ENCODE measurements at places on chromosomes 2 and 18.

DNA sequence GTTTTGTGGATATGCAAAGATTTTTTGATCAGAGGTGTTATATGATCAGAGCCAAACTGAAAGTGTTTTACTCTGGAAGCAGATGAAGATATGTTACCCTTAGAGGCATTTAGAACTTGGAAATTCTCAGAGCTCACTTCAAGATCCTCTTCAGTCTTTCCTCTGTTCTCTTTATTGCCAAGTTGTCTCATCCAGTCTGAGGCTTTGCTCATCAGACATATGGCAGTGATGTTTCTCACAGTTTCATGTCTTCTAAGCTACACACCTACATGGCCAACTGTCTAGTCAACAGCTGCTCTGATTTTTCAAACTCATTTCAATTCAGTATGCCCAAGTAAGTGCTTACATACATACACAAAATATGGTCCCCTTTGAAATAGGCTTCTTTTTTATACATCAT is 1504.3 kb upstream of the PIK3C3 start:
- no peak for DNase-seq

- no peak for DNase-seq
Measured at GRCh38 chr2:15638720-15639119, 47.1 kb downstream of the DDX1 start.

DNA sequence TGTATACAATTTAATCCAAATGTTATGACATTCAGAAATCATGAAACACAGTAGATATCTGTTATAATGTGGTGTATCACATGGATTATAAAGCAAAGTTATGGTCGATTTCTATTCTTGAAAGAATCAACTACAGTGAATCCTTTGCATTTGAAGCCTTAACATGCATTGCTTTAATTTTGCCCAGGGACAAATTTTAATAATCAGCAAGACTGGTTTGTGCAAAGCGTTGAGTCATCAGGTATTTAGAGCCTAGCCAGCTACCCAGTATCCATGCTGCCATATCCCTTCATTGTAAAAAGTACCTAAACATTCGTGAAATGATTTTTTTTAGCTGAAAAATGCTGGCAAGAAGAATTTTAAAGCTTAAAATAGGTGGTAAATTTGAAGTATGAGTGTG is 8.9 kb upstream of the SPDYA start:
- no peak for DNase-seq

DNA sequence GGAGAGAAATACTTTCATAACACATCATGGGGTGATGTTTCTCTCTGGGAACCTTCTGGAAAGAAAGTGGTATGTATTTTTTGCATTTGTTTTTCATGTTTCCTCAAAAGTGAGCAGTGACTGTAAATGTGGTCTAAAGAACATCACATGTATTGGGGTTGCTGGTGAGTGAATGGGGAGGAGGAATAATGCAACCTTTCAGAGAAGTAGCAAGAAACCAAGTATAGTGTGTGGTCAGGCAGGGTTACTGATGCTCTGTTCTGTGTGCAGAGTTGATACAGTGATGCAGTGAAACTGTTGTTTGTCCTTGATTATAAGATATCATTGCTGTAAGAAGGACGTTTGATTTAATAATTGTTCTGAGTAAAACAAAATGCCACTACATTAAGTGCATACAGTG is 24.1 kb downstream of the ADNP2 start:
- DNase-seq, result no peak
